ENCODE measurements at places on chromosomes 6 and 20.
A peak's percentile ranks its signal among the peaks of the same experiment; 100 is the strongest.

DNA sequence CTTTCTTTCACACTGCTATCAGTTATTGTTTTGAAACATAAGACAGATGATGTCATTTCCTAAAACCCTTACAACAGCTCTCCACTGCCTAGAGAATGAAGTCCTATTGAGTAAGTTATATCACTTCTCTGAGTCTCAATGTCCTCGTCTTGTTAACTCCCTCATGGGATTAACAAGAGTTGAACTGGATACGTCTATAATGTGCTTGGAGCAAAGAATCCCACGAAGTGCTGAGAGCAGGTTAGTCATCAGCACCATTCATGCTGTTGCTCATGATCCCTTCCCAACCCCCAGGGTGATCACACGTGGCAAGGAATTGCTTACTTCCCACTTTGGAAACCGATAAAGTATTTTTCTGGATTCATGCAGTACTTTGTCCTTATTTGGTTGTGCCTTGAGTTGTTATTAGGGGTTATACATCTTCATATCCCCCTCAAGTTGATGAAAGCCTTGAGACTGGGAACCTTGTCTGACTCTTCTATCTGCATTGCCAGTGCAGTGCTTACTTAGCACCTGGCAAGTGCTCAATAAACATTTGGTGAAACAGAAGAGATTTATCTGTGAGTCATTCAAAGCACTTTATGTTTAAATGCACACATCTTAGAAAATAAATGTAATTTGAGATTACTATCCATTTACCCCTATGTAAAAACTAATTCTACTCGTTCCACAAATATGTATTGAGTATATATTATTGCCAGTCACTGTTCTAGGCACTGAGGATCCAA, 487.5 kb downstream of the EPM2A start:
- no peak for ATAC-seq

GRCh38 chr6:127115746-127116145, 2.7 kb upstream of the RSPO3 start:
- no peak for ATAC-seq

DNA sequence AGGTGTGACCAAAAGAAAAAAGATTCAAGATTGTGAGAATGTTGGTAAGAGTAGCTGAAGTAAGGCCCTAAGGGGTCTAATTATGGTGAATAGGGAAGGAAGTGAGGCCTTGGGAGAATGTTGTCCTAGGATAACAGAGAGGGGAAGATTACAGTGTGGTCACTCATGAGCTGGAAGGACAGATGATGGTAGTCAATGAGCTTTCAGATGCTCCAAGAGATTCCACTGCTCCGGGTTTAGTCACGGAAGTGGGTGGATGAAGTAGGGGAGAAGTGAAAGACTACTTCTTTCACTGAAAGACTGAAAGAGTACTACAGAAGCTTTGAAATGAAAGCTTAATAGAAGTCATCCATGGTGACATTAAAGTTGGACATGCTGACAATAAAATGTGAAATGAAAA, 108.5 kb downstream of the MMS22L start:
- no peak for ATAC-seq

DNA sequence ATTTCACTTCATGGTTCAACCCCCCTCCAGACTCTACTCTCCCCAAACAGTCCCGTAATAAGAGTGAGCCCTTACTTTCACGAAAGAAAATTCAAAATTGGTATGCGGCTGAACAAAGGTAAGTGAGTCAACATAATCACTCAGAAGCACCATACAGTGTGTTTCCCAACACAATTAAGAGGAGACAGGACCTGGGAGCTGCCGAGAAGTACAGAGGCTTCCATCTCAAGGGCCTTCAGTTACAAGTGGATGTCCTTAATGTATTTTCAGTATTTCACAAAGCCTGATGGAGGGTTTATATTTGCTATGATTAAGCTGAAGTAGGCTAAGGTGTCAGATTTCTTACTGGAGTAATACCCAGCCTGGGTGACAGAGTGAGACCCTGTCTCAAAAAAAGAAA, 51.1 kb downstream of the MYO6 start:
- no peak for ATAC-seq

- no peak for ATAC-seq
Observed at GRCh38 chr6:166489301-166490155, 97.0 kb downstream of the RAMACL start.

- ATAC-seq: no peak
Observed at GRCh38 chr6:117344444-117345291, 79.3 kb downstream of the VGLL2 start.

DNA sequence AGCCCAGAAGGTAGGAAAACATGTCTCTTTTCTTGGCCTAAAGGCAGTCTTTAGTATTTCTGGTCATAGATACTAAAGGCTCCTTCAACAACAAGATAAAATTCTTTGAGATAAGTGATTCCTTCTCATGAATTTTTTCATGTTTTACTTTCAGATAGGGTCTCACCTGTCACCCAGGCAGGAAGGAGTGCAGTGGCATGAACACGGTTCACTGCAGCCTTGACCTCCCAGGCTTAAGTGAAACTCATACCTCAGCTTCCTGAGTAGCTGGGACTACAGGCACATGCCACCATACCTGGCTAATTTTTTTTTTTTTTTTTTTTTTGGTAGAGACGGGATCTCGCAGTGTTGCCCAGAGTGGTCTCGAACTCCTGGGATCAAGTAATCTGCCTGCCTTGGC, 9.1 kb downstream of the PNLDC1 start:
- ATAC-seq: no peak

GRCh38 chr20:62064770-62065673, 659 bp downstream of the TAF4 start:
- peak; percentile 8 for ATAC-seq

DNA sequence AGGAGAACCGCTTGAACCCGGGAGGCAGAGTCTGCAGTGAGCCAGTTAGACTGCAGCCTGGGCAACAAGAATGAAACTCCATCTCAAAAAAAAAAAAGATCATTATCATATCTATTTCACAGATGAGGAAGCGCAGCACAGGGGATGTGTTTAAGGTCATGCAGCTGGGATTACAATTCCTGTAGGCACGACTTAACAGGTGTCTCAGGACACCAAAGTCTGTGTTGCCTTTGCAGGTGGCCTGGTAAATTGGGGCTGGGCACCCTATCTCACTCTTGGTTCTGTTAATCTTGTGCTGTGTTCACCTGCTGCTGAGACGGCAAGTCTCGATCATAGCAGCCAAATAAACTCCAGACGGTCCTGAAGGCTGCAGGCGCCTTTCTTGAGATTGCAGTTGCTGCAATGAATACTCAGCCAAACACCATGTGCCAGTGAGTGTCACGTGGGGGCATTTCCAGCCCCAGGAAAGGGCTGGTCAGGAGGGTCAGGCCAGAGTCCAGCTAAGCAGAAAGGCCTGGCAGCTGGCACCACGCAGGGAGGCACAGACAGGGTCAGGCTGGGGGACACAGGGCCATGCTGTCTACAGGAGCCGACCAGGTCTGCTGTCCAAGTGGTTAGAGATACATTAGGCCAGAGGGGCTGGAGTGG, 55.8 kb downstream of the FGD2 start:
- no peak for ATAC-seq

DNA sequence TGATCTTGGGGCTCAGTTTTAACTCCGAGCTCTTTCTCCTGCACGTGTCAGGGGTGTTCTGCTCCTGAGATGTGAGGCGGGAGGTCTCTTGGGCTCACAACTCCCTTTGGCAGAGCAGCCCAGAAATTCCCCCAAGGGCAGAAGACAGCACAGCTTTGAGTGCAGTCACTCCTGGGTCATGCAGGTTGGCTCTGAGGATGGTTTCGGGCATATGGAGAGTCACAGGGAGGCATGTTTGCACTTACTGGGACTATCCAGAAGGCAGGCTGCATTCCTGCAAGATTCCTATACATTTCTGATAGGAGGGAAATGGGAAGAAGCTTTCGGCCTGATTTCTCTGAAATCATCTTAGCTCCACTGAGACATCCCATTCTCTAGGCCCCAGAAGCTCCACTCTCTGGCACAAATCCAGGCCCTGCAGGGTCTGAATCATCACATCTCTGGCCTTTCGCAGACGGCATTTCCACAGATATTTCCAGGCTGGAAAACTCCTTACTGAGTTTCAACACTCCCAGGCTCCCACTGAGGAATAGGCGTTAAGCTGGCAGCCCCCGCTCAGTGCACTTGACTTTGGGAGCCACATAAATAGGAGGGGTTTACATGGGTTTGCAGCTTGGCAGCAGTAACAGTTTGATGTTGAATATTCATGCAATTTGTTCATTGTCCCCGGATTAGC, 39.7 kb downstream of the AGPAT4 start:
- ATAC-seq: no peak

DNA sequence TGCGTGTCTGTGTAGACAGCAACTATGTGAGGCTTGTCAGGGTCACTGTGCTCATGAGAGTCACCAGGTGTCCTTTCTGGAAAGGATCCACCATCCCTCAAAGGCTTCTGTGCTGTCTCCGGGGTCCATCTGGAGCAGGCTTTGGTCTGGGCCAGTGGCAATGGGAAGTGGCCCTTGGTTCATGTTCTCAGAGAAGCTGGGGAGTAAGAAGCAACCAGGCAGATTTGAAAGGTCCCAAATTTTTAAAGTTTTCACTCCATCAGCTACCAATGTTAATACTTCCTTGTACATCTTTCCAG, 68.2 kb downstream of the GCNT2 start:
- ATAC-seq: no peak

- ATAC-seq: no peak
Observed at GRCh38 chr6:35706468-35706867, 17.8 kb upstream of the FKBP5 start.

- ATAC-seq: no peak
Observed at GRCh38 chr6:113644861-113645575, 212.1 kb upstream of the MARCKS start.

DNA sequence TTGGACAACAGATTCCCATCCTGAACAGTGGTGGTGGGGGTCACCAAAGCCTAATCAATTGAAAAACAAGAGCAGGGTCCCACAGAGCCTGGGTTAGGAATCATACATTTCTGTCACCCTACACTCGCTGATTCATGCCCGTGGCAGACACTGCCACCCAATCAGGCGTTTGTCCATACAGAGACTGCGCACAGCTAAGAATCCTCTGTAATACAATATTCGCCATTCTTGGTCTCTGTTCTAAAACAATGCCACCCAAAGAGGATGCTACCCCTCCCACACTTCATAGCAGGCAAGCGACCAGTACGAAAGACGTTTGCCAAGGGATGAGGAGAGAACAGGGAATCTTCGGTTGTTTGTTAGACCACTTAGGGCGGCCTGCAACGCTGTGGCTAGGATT, 28.1 kb upstream of the SLC22A23 start:
- ATAC-seq: no peak

DNA sequence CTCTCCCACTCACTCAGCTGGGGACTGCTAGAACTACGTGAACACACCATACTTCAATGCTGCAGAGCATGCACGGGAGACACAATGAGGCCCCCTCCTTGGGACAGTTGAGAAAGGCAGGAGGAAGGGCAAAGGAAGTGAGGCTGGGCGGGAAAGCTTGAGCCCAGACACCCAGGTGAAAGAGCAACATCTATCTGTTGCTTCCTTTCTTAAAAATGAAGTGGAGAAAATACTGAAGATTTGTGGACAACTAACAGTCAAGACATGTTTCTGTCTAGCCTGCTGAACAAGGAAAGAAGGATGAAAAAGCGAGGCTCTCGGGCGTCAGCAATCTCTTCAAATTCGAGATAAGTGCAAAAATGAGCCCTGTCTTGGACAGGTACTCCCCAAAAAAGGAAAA, 3.0 kb upstream of the NNAT start:
- no peak for ATAC-seq

DNA sequence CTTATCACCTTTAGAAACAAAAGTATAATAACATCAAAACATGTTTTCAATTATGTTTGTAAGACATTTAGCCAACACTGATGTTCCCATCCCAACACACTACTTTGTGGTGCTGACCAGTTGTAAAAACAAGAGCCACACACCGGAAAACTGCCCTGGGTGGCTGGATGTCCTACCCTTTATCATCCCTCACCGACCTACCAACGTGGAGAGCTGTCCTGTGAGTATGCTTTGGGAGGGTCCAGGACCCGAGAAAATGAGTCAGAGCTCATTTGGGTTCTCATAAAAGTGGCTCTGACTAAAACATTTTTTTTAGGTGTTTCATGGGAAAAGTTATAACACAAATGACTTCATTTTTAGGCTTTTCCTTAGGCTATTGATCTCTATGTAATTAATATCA, 29.3 kb upstream of the CTAGE9 start:
- no peak for ATAC-seq
